Activated CD4-positive, alpha-beta T cell treated with anti-CD3 and anti-CD28 coated beads, Interleukin-2, Interleukin-6, amounts not matched to agents 100 ng/mL and 50 ng/mL, durations not matched to agents 16 hours and 8 hours (primary cell): ENCODE measurements at places on chromosomes 2 and 18.

DNA sequence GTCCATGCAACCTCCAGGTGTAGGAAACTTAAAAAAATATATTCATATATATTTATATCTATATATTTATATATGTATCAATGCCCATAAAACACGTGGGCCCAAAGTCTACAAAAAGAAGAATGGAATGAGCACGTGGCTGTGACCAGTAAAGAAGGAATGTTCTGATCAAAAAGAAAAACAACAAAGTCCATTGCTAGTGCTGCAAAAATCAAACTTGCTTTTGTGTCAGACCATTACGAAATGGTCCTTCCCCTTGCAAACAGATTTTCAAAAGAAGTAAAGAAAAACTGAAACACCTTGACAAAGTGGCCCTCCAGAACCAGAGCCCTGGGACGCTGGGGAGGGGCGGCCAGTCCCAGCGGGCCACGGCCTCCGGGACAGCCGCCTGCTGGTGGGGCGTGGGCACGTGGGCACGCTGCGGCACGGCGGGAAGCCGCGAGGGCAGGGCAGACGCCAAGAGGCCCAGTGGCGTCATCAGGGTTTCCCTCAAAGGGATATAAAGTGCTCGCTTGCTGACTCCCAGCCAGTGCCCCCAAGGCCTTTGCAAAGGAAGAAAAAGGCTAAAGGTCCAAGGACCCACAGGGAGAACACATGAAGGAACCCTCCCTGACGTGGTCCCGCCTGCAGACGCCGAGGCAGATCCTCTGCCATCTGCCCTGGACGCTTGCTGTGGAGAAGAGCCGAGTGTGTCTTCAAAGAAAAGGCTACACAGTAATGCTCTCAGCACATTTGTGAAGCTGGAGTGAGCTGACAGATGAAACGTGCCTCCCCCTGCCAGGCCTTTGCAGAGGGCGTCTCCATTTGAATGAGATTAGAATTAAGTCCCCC is 201.8 kb downstream of the TWIST2 start:
- no peak for DNase-seq

- DNase-seq, result no peak
Observed at GRCh38 chr2:149747456-149747855, 159.9 kb upstream of the MMADHC start.

DNA sequence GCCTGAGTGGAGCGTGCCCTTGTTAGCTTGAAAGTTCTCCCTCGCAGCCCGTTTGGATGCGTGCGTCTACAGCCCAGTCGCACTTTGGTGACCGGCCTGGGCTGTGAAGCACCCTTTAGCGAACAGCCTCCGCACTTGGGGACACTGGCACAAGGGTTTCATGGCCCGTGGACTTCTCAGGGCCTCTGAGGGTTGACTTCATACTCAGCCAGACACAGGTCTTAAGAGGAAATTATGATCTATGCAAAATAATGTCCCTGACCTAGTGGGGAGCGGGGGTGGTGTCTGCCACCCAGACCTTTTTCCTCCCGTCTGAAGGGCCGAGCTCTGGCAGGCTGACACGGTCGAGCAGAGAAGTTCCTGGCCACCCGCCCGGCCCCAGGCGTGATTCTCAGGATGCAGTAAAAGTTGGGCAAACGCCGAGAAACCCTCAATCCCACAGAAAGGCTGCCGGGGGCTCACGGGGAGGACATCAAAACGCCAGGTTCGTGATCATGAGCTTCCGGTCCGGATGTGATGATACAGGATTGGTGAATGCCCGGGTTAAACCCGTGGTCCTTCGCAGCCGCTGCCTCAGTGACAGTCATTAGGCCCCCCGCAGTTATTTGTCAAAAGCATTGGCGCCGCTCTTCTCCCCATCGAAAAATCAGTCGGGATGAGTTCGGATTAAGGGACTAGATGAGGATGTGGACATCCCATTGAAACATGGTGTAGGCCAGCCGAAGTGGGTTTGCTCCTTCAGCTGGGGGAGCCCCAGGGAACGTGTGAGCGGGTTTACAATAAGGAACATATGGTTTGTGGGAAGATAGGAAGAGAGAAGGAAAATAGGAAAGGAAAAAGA is 3.6 kb upstream of the PAX3 start:
- DNase-seq, result no peak

DNA sequence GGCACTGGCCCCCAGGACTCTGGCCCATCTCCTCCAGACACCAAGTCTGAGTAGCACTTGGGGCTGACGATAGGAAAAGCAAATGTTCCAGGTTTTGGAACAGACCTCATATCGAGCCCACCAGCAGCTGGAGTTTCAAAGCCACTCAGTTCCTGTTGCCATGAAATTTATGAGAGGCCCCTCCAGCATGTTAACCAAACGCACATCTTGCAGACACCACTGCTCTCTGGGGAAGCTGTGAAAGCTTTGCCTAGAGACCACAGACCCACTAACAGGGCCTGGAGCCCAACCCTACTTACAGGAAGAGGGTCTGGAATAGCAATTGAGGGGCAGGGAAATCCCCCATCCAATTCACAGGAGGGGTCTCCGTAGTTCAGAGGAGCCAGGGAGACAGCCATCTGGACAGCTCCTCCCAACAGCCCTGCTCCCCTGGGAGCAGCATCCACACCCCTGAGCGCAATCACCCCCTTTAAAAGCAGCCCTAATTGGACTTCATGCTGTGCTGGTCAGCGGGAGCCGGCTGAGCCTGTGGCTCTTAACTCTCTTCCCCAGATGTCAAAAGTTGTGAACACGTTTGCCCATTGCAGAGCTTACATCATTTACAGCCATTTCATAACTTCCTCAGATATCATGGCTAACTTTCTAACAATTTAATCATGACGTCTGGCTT is 81.3 kb downstream of the TGFA start:
- no peak for DNase-seq

- DNase-seq, result no peak
Observed at GRCh38 chr2:195451160-195451559, 205.9 kb upstream of the SLC39A10 start.

DNA sequence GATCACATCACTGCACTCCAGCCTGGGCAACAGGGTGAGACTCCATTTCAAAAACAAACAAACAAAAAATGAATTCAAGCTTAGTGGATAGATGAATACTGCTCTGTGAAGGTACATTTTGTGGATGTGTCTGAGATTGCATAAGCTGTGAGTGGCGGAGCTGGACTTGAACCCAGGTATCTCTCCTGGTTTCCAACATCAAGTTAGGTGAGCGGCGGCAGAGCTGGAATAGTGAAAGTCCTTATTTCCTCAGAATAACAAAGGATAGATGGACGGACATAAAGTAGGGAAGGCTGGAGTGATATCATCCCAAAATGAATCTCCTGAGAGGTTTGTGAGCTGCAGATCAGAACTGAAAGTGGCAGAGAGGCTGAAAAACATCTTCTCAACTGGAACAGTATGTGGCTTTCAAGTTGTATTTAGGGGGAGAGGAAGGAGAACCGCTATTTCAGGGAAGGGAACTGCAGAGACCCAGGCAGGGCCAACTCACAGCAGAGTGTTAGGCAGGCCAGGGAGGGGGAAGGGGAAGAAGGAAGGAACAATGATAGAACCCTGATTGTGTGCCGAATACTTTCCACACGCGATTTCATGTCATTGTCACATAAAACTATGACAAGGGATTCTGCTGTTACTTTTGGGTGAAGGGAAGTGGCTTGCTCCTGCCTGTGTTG is 106.2 kb downstream of the LPIN1 start:
- DNase-seq, result no peak

GRCh38 chr2:196182439-196183171 is 11.2 kb upstream of the STK17B start:
- DNase-seq, result peak; percentile 54

- no peak for DNase-seq
Observed at GRCh38 chr18:74413836-74414235, 43.3 kb downstream of the DIPK1C start.

GRCh38 chr2:75064691-75065396 is 106.4 kb downstream of the POLE4 start:
- peak; percentile 61 for DNase-seq

DNA sequence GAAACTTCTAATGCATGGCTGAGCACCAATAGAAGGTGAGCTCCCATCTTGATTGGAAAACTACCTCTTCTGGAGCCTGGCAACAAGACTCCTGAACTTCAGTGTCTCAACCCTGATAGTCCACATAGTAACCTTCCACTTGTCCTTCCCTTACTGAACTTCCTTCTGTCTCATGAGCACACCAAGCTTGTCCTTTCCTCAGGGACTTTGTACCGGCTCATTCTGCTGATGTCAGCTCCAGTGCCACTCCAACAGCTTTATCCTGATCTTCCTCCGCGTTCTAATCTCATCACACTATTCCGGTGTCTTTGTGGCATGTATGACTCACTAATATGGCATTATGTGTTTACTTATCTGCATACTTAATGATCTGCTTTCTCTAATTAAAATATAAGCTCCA is 862.0 kb upstream of the ID2 start:
- no peak for DNase-seq

GRCh38 chr18:13302457-13303225 is 84.1 kb downstream of the LDLRAD4 start:
- DNase-seq, result no peak

GRCh38 chr2:22290909-22291473 is 1094.0 kb upstream of the KLHL29 start:
- DNase-seq, result no peak

GRCh38 chr2:40369267-40370006 is 82.5 kb downstream of the SLC8A1 start:
- no peak for DNase-seq
